AG04449 (cell line): ENCODE measurements at places on chromosomes 13 and 19.

- DNase-seq: no peak
Observed at GRCh38 chr19:2181633-2181997, 17.9 kb downstream of the DOT1L start.

DNA sequence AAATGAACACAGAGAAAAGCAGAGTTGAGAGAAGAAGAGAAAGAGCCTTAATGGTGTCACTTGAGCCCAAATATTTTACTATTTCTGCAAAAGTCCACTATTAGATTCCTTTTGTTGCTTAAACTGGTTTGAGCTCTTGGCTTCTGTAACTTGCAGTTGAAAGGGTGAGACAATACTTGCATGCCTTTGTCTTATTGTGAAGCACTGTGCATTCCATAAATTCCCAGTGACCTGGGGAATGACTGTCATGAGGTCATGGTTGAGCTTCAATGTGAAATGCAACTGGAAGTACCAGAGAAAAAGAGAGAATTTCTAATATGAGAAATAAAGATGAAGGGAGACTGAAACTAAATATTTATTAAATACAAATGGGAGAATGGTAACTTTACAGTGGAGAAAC is 310.9 kb downstream of the TDRD3 start:
- no peak for DNase-seq

DNA sequence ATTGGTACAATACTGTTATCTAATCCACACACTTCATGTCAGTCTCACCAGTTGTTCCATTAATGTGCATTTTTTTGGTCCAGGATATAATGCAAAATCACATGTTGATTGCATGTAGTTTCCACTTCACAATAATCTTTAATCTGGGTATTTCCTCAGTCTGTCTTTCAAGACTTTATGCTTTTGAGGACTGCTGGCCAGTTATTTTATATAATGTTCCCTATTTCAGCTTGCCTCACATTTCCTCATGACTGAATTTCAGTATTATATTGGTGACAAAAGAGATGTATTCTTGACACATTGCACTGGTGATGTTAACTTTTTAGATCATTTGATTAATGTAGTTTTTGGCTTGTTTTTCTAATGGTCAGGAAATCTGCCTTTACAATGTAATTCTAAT is 368.3 kb downstream of the IRS2 start:
- no peak for DNase-seq

DNA sequence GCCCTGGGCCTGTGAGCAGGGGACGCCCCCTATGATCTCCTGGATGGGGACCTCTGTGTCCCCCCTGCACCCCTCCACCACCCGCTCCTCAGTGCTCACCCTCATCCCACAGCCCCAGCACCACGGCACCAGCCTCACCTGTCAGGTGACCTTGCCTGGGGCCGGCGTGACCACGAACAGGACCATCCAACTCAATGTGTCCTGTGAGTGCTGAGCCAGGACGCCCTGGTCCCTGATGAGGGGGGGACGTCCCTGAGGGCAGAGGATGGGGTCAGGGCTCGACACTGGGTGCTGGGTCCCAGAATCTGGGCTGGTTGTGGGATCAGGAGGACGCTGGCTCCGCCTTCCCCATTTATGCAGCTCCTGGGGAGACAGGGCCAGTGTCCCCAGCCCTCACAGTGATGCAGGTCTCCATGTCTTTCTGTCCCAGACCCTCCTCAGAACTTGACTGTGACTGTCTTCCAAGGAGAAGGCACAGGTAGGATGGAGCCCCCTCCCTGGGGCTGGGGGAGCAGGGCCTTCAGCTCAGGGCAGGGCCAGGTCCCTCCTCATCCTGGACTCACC is 2.5 kb downstream of the SIGLEC7 start:
- DNase-seq: no peak

DNA sequence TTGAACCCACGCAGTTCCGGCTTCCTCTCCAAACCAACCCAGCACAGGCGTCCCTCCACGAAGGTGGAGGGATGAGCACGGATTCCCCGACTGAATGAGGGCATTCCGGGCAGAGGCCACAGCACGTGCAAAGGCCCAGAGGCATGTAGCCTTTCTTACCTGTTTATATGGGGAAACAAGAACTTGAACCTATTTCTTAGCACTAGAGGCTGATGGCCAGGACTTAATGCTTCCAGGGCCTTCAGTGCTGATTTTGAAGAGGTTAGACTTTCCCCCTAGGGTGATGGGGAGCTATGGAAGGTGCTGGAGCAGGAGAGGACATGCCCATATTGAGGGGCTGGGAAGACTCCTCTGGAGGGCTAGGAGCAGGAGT is 2.0 kb downstream of the MAST3 start:
- no peak for DNase-seq

- DNase-seq: no peak
Observed at GRCh38 chr13:105799155-105799554, 736.3 kb downstream of the EFNB2 start.

DNA sequence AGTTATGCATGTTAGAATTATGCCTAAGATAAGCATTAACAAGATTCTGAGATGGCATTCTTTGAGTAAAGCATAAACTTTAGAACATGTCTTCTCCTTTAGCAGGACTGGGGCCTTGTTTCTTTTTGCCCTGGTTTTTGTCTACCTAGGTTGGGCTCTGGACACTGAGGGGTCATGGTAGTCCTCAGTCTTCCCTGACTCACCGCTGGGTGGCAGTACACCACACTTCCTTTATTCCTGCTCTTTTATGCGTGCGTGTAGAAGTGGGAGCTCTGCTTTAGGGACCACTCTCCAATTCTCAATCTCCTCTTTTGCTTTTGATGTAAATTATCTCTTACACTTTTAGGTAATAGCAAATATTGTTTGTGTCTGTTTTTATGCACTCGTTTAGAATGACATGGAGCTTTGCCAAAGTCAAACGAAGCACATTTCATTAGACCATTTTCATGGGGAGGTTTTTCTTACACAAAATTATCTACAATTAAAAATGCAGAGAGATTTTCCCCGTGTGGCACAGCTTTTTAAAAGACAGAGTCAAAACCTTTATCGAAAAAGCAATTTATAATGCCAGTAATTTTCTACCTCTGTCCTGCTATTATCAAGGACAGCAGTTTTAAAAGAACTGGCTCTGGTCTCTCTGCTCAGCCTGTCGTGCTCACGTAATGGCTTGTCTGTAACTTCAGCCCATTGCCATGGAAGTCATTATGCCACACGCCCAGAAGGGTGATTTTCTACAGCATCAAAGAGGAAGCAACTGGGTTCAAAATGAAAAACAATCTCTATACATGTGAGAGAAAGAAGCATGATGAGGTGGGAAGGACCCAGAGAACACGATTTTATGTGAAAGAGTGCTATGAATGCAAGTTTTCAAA is 413.9 kb downstream of the COG6 start:
- DNase-seq: no peak

DNA sequence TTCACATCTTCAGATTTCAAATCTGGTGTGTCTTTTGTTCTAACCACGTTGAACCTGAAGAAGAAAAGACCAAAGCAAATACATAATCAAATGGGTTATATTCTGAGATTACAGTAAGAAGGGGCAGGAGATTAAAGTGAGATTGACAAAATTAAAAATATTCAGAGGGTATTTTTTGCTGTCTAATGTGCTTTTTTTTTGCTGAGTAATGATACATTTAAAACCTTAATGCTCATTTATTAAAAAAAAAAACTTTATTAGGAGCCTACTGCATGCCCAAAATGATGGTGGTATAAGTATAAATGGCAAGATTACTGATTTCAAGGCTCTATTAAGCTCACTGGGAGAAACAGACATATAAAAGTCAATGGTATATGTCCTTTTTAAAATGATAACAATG is 459.4 kb downstream of the FGF9 start:
- no peak for DNase-seq

DNA sequence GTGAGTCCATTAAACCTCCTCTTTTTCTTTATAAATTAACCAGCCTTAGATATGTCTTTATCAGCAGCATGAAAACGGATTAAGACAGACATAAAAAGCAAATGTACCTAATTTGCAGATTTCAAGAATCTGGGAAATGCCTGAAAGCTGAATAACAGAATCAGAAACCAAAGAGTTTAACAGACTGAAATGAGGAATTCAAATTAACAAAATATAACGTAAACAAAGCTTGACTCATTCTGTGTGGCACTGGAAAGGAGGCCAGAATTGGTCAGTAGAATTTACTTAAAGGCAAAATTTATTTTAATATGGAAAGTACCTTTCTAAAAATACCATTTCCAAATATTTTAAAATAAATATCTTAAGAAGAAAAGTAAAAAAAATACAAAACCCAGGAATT is 540.6 kb upstream of the HTR2A start:
- peak; percentile 61 for DNase-seq

GRCh38 chr13:40613192-40613818 is 53.1 kb downstream of the FOXO1 start:
- DNase-seq: no peak

DNA sequence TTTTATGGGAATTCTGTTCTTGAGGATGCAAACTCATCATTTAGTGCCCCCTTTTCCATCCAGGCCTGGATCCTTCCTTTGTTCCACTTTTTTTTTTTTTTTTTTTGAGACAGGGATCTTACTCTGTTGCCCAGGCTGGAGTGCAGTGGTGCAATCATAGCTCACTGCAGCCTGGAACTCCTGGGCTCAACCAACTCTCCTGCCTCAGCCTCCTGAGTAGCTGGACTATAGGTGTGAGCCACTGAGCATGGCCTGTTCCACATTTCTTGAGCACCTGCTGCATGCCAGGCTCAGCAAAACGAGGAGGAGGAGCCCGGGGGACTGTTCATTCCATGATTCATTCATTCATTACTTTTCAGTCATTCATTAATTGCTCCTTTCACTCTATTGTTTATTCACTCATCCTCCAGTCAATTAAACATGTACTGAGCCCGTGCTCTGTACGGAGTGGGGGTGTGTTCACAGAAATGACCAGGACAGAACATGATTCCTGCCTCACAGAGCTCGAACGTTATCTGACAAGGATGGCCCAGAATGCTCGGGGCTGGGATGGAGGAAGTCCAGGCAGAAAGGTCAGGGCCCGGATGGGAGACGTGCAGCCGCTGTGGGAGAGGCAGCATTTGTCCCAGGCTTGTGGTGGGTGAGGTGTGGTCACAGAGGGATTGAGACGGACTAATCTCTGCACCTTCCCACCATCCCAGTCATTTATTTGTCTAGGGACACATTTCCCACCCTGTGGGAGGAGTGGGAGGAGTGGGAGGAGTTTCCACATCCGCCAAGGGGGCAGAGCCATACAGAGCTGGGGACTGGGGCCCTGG is 51.2 kb upstream of the SHKBP1 start:
- DNase-seq: no peak

DNA sequence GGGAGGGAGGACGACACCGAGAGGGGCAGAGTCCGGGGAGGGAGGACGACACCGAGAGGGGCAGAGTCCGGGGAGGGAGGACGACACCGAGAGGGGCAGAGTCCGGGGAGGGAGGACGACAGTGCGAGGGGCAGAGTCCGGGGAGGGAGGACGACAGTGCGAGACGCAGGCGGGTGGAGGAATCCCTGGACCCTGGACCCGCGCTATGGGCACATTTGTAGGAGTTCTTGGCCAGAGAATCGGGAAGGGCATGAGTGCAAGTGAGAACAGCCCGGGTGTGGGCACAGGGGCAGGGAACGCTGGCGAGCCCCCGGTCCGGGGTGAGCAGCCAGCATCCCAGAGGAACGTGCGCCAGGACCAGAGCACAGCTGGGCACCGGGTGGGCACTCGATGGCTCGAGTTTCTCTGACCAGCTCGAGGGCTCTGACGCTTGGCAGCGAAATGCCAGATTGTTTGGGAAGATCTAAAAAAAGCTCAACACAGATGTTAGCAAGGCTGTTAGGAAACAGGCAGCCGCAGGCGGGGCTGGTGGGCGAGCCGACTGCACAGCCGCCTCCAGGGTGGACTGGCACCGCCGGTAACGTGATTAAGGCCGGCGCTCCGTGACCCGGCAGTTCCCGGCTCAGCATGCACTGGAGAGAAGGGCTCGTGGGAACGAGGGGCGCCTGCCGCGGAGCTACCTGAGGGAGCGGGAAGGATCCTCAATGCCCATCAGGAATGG is 17.9 kb upstream of the C2CD4C start:
- no peak for DNase-seq

- no peak for DNase-seq
Observed at GRCh38 chr19:17526922-17527321, 15.5 kb downstream of the PGLS start.

- DNase-seq: no peak
Observed at GRCh38 chr19:42273407-42274064, 4.5 kb downstream of the CIC start.

DNA sequence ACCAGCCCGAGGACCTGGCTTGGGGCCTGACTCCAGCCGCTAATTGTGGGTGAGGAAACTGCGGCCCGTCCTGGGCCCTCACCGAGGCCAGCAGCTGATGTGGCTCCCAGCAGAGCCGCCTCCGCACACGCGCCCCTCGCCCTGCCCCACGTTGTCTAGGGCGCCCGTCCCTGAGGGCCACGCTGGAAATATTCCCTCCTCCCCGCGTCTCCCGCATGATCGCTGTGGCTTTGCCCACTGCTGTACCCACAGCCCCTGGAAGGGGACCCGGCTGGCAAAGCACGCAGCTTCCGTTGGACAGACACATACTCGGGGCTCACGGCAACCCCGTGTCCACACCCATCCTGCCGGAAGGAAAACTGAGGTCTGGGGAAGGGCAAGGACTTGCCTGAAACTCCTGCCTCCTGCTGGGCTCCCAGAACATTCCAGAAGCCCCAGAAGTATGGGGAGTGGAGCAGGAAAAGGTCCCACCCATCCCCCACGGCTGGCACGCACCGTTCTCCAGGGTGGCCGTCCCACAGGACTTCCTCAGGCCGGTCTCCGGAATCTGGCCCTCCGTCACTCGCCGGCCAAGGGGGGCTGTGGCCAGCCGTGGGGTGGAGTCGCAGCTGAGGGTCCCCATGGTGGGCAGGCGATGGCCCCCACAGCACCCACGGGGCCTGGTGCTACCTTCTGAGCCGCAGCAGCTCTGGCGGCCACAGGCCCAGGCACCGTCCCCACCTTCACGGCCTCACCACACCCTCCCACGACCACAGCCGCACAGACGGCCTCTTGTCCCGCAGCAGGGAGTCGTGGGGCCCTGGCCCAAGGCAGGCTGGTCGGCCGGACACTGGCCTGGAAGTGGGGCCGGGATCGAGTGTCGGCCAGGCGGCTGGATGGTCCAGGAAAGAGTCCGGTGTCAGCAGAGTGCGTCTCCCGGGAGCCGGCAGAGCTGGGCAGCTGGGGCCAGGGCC is 13.6 kb upstream of the SHC2 start:
- DNase-seq: no peak

DNA sequence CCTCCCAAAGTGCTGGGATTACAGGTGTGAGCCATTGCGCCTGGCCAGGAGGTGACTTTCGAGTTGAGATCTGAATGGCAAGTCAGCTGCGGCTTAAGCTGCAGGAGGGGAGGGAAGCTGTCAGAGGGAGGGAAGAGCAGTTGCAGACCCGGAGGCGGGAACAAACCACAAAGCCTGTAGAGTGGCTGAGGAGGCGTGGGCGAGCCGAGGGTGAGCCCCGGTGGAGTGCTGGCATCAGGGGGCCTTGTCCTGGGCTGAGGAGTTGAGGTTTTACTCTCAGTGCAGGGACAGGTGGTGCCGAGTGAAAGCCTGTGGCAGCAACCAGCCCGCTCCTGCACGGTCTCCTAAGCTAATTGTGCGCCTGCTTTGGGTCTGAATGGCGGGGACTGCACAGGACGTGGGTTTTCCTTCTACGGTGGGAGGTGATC is 24.2 kb downstream of the PPP1R37 start:
- no peak for DNase-seq
